ENCODE measurements at places on chromosomes 2 and 18. TPM values are rescaled to one million over a fixed set of nuclear protein-coding genes. Genes with fewer than 3 reads are reported as not detected.

- DNase-seq = peak; percentile 80
These were observed 23.8 kb downstream of the FBXO41 start for GRCh38 chr2:73260338-73260984.

GRCh38 chr2:44450082-44450481, 88.3 kb downstream of the CAMKMT start:
- DNase-seq = no peak

- no peak for DNase-seq
These were observed 945 bp upstream of the ASXL2 start for GRCh38 chr2:25879133-25879730.

GRCh38 chr18:26017929-26018328, 72.5 kb downstream of the SS18 start:
- DNase-seq = peak; percentile 68

- DNase-seq = no peak
These were observed 2.7 kb downstream of the AGXT start for GRCh38 chr2:240871071-240871958.

- no peak for DNase-seq
These were observed 18.5 kb upstream of the SERPINB12 start for GRCh38 chr18:63523660-63524059.

DNA sequence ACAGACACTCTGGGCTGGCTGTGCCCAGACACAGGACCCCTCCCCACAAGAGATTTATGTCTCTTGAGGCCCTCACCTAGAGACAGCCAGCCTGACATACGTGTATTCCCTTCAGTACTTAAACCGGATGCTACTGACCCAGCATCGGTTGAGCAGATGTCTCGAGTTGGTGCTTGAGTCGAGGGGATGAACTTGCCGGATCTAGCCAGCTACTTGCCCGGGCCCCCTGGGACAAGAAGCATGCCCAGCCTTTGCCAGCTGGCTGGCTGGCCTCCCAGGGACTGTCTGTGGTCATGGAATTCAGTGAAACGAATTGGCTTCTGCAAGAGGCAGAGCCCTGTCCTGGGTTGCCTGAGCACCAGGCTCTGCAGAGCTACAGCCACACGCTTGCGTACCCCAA, 36.0 kb downstream of the DNMT3A start:
- DNase-seq = peak; percentile 68

DNA sequence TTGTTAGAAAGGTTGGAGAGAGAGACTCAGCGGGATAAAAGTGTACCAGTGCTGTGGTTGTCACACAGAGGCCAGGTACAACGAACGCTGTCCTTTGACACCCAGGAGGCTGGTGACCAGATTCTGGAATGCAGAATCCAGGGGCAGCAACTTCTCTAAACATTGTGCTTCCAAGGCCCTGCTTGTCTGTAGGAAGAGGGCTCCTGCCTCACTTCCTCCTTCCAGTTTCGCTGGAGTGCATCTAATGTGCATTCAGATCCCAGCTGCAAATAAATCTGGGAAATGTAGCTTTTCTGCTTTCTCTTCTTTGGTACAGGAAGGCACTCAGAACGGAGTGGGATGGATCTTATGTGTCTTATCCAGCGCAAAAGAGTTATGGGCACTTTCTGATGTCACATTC, 171.8 kb upstream of the ATP5MC3 start:
- DNase-seq = no peak

DNA sequence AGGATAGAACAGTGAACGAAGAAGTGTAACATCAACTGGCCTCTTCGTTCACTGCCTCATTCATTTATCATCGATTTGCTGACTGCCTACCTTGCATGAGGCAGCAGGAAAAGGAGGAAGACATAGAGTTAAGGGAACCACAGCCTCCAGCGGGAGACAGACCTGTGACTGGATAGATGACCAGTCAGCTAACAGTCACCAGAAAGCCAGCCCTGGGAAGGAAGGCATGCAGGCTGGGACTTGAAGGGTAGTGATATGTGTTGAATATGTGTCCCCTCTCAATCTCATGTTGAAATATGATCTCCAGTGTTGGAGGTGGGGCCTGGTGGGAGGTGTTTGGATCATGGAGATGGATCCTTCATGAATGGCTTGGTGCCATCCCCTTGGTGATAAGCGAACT, 58.3 kb downstream of the CTIF start:
- DNase-seq = no peak

GRCh38 chr2:29035016-29035745, 39.1 kb downstream of the PCARE start:
- no peak for DNase-seq

- DNase-seq = no peak
These were observed 112.1 kb downstream of the LTBP1 start for GRCh38 chr2:33058716-33059470.

DNA sequence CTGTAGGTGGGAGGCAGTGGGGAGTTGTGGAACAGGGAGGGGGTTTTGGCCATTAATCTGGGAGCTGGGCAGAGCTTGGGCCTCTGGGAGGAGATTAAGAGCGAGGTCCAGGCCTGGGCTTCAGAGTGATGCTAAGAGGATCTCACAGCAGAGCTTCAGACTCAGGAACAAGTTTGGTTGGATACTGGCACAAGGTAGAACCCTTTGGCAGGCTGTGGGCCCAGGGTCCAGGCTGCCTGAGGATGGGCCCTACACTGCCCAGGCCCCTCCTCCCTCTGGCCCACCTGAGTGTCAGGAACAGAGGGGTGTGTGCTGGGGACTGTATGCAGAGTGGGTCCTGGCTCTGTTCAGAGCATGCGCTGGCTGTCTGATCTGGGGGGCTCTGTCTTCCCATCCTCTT, 334.9 kb downstream of the CYP26B1 start:
- DNase-seq = no peak

DNA sequence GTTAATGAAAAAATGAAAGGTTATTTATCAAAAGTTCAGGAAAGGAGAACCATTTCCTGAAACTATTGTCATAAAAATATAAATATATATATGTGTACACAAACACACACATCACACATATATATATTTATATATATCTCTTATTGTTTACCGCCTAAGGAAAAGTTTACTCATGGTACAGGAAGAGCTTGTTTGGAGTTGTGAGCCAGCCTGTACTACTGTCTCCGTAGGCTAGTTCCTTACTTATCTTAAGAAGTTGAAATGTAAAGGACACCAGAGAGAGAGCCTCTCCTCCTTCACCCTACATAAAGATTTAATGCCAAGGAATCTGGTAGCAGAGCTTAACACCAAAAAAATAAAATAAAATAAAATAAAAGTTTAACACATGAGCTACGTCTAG, 19.6 kb downstream of the DSC1 start:
- DNase-seq = no peak

- DNase-seq = no peak
These were observed 176.3 kb upstream of the LRP1B start for GRCh38 chr2:142307086-142307485.

- no peak for DNase-seq
These were observed 13.6 kb upstream of the RHOB start for GRCh38 chr2:20433249-20433648.

- peak; percentile 87 for DNase-seq
These were observed 8.5 kb upstream of the STK39 start for GRCh38 chr2:168255866-168256265.

DNA sequence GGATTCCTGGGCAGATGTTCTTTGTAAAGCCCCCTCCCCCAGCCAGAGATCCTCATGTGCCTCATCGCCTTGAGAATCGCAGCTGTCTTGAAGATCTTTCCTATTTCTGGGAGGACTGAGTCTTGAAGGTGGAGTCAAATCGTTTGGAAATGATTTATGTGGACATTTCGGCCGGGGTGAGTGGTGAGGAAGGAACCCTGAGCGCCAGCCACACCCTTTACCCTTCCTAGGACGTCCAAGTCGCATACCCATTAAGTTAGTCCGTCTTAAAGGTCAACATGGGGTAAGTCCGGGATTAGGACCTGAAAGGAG, 84.9 kb upstream of the ZCCHC2 start:
- no peak for DNase-seq

GRCh38 chr2:190511104-190511503, 23.4 kb downstream of the NEMP2 start:
- DNase-seq = peak; percentile 47

GRCh38 chr18:74310411-74310810, 5.2 kb upstream of the C18orf63 start:
- no peak for DNase-seq

DNA sequence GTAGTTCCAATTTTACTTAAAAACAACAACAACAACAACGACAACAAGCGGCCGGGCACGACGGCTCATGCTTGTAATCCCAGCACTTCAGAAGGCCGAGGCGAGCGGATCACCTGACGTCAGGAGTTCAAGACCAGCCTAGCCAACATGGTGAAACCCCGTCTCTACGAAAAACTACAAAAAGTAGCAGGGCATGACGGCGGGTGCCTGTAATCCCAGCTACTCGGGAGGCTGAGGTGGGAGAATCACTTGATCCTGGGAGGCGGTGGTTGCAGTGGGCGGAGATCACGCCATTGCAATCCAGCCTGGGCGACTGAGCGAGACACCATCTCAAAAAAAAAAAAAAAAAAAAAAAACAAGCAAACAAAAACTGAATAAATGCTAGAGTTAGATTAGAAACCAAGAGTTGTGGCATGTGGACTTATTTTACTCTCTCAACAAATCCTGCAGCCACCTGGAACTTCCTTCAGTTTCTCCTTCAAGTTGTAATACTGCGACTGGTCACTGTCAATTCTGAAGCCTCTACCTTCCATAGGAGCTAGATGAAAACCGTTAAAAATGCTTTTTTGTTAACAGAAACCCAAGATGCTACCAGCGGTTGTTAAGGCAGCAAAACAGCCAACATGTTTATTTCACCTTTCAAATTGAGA, 1.3 kb downstream of the ATP5F1A start:
- DNase-seq = no peak

DNA sequence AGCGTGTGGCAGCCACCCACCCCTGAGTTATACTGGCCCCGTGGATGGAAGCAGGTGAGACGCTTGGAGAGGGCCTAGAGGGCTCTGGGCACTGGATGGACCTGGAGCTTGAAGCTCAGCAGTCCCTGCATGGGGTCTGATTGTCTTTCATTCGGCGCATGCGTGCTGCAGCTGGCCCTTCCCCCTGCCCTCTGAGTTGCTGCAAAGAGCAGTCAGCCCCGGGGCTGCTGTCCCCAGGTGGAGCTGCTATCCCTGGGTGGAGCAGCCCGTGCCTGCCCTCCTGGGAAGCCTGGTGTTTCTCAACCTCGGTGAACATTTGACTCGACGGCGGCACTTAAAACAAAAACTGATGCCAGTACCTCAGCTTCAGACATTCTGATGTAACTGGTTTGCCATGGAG, 29.6 kb downstream of the IGFBP5 start:
- no peak for DNase-seq

GRCh38 chr2:37733251-37733650, 61.8 kb upstream of the CDC42EP3 start:
- no peak for DNase-seq

- no peak for DNase-seq
These were observed 242.2 kb downstream of the FIGN start for GRCh38 chr2:163493359-163494298.

GRCh38 chr2:98538280-98539041, 69.9 kb downstream of the COA5 start:
- no peak for DNase-seq

GRCh38 chr2:118645876-118646275, 201.6 kb downstream of the EN1 start:
- no peak for DNase-seq

DNA sequence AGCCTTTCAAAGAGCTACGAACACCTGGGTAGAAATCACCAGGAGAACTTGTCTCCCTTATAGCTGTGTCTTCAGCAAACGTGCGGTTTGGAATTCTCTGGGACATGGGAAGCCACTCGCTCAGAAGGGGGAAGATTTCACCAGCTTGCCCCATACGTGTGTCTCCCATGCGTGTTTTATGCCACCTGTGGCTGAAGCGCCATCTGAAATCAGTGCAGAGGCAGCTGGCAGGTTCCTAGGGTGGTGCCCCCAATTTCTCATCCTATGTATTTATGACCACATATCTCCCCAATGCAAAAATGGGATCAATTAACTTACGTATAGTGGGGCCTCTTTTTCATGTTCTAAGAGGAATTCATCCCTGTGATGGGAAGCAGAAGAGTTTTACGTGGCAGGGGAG, 81.6 kb downstream of the TPO start:
- DNase-seq = no peak

GRCh38 chr2:2640818-2641217, 309.7 kb upstream of the MYT1L start:
- DNase-seq = no peak

CROCC2 gene
- total RNA-seq = not detected

TMEM200C gene
- total RNA-seq = 11.7 TPM

SS18 gene
- total RNA-seq = 105 TPM

AQP12B gene
- not detected for total RNA-seq

BOLL gene
- not detected for total RNA-seq

SLC19A3 gene
- 1.8 TPM for total RNA-seq

DHRS9 gene
- total RNA-seq = 0.64 TPM

HTRA2 gene
- 26.2 TPM for total RNA-seq

UBE2F gene
- total RNA-seq = 24.6 TPM

ATIC gene
- total RNA-seq = 21.1 TPM

EGR4 gene
- 0.09 TPM for total RNA-seq

UXS1 gene
- 43.2 TPM for total RNA-seq

ELOA2 gene
- total RNA-seq = not detected

SMAD2 gene
- 65.2 TPM for total RNA-seq

POTEC gene
- total RNA-seq = 0.09 TPM

AMER3 gene
- total RNA-seq = 25.7 TPM
